Fibroblast of skin of right biceps (primary cell): ENCODE measurements at places on chromosomes 6 and 20.
A peak's percentile ranks its signal among the peaks of the same experiment; 100 is the strongest.

GRCh38 chr20:37372441-37372840, 26.5 kb downstream of the SRC start:
- DNase-seq: no peak

- no peak for DNase-seq
Observed at GRCh38 chr6:107574856-107575255, 84.9 kb downstream of the SOBP start.

GRCh38 chr20:58645412-58645968, 5.6 kb upstream of the STX16 start:
- peak; percentile 62 for DNase-seq

DNA sequence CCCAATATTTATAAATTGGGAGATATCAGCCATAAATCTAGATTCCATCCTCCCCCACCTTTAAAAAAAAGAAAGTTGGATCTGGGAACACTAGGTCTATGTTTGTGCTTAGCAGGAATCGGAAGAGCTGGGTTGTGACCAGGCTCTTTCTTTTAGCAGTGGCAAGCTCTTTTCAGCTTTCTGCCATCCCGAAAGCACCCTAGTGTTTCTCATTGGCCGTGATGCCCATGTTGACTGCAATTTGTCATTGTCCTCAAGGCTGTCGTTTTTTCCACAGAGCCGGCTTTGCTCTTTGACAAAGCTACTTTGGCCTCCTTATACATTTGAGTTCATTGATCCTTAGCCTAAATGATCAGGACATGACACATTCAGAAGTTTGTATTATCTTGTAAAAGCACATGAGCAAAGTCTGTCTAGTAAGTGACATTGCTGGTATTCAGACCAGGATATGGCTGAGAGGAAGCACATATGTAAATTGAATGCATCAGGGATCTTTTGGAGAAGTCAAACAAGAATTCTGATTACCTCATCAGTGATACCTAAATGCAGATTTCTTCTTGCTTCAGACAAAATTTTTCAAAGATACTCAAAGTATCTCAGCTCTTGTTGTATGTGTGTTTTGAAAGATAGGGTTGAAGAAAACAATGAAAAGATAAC, 50.1 kb downstream of the CARMIL1 start:
- no peak for DNase-seq

DNA sequence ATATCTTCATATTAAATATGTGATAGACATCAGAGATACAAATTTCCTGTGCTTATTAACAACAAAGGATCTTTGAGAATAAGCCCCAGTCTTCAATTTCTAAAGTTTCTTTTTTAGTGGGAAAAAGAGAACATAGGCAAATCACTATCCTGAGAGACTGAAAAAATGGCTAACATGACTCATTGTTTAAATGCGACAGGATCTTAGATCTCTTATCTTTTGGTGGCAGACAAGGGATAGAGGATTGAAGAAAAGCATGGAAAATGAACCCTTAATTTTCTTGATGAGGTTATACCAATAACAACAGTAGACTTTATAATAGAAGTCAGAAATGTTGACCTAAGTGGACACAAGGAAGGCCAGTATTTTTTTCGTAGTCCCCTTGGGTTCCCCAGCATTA, 178.6 kb upstream of the MAP3K7 start:
- no peak for DNase-seq

- no peak for DNase-seq
Observed at GRCh38 chr20:21074605-21075336, 31.4 kb downstream of the LINC00237 start.

- no peak for DNase-seq
Observed at GRCh38 chr20:32894026-32894483, 35.3 kb downstream of the EFCAB8 start.
